ENCODE measurements at places on chromosomes 2 and 18.

DNA sequence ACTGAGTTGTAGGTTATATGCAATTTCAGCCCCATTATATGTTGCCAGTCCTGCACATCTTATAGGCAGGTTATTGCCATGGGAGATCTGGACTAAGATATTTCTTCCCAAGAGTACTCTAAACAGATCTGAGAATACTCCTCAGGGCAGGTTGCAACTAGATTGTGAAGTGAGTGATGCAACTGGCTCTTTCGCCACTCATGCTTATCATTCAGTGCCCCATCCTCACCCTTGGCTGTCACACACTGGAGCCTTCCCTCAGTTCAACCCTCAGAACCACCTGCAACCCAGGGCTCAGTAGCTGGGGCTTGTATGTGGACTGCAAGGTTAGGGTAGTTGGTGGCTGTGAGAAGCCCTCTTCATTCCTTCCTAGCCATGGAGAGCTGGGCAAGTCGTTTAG lies 14.1 kb downstream of the MERTK start:
- DNase-seq, result no peak

- no peak for DNase-seq
Observed at GRCh38 chr2:189118386-189118785, 61.2 kb downstream of the COL5A2 start.

DNA sequence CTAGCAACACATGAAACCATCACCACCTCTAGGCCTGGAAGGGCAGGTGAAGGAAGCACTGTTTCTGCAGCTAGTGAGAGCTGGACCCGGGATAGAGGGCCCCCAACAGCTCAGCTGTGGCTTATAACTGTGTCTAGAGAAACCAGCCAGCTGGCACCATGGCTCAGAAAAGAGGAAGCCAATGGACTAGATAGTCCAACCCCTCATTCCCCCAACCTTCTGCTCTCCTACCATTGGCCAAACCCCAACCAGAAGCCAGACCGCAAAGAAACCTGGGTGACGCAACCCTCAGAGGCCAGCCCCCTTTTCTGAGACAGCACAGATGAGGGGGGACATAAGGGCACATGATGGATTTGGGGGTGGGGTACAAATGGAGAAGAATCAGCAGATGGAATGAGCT lies 24.3 kb downstream of the SMYD1 start:
- DNase-seq, result no peak

GRCh38 chr2:14654835-14655282 lies 22.3 kb downstream of the LRATD1 start:
- DNase-seq, result no peak

- DNase-seq, result no peak
Observed at GRCh38 chr2:188678882-188679281, 295.3 kb upstream of the COL3A1 start.

GRCh38 chr2:64023485-64024258 lies 4.4 kb upstream of the VPS54 start:
- DNase-seq, result no peak

DNA sequence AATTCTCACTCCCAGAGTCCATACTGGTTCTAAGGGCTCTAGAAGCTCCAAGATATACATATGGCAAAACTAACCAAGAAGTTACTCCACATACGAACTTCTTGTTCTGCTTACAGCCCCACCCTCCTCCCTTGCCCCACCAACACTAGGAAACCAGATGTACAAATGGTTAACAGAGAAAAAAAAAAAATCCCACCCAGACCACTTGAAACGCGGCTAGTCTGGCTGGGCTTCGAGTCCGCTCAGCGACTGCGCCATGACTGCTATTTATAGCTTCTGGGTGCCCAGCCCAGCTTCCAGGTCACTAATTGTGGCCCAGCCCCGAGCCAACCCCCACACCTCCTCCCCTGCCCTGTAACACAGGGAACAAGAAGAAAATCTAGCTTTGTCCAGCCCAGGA lies 47.0 kb upstream of the IHH start:
- no peak for DNase-seq

DNA sequence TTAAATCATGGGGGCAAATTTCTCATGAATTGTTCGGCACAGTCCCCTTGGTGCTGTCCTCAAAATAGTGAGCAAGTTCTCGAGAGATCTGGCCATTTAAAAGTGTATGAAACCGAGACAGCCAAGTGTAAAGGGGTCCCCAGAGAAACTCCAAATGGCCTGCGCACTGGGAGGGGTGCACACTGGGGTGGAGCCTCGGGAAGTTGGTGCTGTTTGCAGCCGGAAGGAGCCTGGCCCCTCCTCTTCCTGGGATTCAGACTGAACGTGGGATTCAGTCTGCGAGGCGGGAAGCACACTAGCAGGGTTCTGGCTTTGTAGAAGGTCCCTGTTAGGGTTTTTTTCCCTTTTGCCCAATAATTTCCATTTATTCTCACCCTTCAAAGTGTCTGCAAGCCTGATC lies 48.8 kb downstream of the RABL2A start:
- DNase-seq, result no peak

DNA sequence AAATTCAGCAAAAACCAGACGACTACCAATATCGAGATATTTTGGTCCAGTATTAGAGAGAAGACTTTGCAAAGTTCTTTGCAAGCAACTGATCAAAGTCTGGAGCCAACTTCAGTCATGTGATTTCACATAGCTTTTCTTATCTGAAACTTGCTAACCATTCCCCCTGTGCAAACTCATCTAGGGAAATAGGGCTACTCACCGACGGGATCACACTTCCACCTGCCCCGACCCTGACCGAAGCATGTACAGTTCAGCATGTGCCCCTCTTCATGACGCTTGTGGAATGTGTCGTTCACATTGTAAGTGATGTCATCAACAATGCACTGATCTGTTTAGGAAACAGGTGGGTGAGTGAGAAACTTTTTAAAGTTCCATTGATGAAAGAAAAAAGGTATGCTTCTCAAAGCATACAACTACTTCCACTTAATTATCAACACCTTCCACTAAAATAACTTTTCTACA lies 15.4 kb downstream of the FN1 start:
- no peak for DNase-seq

- DNase-seq, result no peak
Observed at GRCh38 chr2:45131587-45131986, 122.3 kb upstream of the SIX2 start.
